ENCODE measurements at places on chromosomes 1 and 21.
A peak's percentile ranks its signal among the peaks of the same experiment; 100 is the strongest.

DNA sequence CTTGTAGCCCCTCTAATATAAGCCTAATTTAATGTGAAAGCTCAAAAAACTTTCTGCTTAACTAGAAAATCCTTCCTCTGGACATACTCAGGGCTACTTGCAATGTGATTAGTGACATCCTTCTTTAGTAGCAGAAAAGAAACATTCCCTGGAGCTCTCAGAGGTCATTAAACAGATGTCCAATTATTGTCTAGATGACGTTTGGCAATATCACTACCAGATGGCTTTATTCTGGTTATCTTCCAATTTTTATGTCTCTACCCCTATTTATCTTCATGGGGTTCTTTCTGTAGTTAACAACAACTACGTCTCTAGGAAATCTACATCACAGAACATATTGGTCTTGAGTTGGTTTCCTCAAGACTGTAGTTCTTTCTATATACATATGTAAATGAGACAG, 44.2 kb downstream of the CTH start:
- DNase-seq, result no peak

GRCh38 chr21:32481875-32482408, 69.4 kb downstream of the EVA1C start:
- no peak for DNase-seq

- no peak for DNase-seq
Measured at GRCh38 chr1:22815421-22816066, 104.9 kb downstream of the EPHB2 start.

DNA sequence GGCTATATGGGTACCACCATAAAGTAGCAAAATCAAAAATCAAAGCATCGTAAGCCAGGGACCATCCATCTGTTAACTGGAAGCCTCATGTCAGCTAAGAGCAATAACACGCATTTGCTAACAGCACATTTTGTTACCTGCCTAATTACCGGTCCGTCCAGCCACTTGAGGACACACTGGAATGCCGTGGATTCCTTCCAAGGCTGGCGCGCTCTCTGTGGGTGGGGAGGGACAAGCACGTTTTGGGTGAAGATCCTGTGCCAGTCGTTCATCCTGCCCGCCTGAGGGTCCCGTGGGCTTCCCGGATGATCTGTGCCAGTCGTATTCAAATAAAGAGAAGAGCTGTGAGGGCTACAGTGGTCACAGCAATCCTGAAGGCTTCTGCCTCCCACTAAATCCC, 6.2 kb downstream of the NPHP4 start:
- no peak for DNase-seq

GRCh38 chr21:14684071-14684470, 138.0 kb upstream of the SAMSN1 start:
- no peak for DNase-seq

GRCh38 chr1:21317035-21317689, 26.9 kb upstream of the ECE1 start:
- DNase-seq, result no peak

DNA sequence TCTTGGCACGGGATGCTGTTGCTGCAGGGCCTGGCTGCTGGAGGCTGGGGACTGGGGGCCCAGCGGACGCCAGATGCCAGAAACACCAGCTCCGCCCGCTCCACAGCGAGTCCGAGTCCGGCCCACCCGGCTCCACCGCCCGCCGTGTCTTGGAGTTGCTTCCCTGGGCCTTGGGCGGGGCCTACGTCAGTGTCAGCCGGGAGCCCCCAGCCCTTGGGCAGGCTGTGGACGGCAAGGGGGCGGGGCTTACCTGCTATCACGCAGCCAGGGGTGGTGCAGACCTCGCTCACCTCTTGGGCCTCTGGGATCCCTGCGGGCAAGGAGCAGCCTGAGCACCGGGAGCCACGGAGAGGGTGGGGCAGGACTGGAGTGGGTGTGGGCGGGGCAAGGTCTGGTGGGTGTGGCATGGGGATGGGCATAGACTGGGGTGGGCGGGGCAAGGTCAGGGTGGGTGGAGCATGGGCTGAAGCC, 21.8 kb downstream of the MMEL1 start:
- DNase-seq, result no peak

- DNase-seq, result no peak
Measured at GRCh38 chr1:31413405-31414001, 490 bp downstream of the SERINC2 start.

DNA sequence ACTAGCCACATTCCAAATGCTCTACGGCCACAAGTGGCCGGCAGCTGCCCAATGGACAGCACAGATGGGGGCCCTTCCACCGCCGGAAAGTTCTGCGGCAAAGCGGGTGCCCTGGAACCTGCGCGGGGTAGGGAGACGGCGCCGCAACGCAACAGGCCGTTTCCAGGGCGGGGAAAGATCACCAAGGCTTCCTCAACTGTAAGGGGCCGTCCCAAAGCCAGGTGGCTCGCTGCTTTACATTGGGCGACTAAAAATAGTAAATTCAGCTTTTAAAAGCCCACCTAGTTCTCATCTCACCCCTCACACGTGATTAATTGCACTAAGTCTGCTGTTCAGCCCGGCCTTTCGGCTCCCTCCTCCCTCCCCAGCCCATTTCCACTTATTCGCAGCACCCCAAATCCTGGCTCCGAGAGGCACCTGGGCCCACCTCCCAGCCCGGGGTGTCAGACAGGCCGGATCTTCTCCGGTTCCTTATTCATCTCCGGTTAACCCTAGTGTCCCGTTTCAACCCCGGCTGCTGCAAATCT, 643 bp downstream of the CFAP298 start:
- DNase-seq, result peak; percentile 53

DNA sequence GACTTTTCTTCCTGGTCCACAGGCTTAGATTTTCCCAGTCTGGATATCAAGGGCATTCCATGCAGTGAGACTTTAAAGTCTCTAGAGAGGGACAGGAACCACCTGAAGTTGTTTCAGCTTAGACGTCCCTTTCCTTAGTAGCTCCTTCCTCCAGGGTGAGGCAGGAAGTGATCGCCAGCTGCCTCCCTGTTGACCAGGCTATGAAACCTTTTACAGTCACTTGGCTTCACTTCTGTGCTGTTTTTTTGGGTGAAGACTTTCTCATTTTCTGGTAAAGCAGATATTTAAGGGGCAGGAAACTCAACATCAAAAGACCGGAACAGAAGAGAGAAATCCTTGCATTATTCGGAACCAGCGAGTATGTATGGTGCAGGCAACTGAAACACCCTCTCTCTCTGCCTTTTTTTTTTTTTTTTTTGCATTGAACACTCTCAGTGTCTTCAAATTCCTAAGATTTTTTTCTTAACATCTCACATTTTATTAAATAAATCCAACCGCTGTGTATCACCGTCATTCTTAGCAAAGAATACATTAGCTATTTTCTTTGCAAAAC, 234.6 kb upstream of the IRF2BP2 start:
- peak; percentile 21 for DNase-seq

DNA sequence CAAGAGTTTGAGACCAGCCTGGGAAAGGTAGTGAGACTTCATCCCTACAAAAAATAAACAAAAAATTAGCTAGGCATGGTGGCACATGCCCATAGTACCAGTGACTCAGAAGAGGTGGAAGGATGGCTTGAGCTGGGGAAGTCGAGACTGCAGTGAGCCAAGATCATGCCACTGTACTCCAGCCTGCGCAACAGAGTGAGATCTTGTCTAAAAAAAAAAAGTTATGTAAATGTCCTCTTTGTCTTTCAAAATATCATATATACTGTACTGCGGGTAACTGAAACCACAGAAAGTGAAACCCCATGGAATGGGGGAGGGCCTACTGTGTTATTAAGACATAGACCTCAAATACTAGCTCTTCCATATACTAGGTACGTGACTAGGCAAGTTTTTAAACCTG, 20.8 kb downstream of the ACADM start:
- DNase-seq, result no peak

DNA sequence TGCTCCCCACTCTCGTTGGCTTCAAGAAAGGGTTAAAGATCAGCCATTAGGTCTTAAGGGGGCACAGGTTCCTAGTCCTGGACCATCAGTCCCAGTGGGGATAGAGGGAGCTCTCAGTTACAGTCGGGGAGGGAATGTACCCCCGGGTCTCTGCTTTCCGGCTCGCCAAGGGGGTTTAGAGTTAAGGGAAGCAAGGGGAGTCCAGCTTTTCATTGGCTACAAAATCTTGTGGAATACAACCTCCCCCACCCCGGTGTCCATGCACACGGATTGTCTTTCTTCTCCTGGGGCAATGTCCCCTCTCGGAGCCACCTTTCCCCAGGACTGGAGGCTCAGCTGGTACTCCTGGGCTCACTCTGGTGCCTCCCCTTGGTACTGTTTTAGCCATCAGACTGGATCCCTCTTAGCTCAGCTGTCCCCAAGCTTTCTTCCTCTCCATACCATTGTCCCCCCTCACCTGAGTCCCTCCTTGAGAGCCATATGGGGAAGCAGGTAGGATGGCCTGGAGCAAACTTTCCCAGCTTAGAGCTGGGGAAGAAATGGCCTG, at the start of gene A3GALT2:
TSS of gene A3GALT2 (minus strand) at position 480 of the 547 bp plus-strand sequence. CDS start at position 480, 0 bp downstream.
- DNase-seq, result no peak

- no peak for DNase-seq
Measured at GRCh38 chr1:51097171-51097570, 4.9 kb upstream of the C1orf185 start.

DNA sequence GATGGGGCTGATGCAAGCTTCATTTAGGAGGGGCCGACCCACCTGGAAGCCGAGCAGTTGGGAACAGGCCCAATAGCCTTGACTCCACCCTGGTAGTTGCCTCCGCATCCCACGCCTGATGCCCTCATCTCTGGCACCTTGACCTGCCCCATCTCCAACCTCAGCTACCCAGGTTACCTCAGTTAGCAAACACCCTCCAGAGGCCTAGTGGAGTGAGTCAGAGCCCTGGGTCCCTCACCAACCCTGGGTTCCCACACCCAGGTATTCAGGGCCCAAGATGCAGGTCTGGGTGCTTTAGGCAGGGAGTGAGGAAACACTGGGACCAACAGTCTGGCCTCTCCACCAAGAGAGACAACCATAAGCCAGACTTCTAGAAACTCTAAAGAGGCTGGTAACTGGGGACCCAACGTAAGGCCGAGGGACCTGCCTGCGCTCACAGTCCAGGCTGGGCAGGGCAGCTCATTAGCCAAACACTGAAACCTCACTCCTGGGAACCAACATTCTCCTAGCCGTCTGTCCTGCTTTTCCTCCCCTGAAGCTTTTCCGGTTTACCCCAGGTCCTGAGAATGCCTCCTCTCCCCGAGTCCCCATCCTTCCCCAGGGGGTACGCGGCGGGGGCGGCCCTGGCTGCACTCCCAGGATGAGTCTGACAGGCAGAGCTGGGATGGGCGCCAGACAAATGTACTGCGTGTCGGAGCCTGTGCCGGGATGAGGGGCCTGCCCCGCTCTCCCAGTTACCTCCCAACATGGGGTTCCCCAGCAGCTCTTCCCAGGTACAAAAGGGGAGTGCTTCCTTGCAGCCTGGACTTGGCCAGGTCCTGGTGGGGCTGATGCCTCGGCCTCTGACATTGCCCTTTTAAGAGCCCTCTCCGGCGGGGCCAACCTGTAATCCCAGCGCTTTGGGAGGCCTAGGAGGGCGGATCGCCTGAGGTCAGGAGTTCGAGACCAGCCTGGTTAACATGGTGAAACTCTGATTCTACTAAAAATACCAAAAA, 8.9 kb upstream of the CELSR2 start:
- peak; percentile 29 for DNase-seq

GRCh38 chr1:27010226-27010994, 2.2 kb downstream of the TENT5B start:
- no peak for DNase-seq

- DNase-seq, result peak; percentile 11
Measured at GRCh38 chr1:16352842-16353535, 709 bp upstream of the FBXO42 start.

GRCh38 chr1:112957133-112957812, 1.3 kb upstream of the SLC16A1 start:
- peak; percentile 68 for DNase-seq

GRCh38 chr1:169090900-169091311, 15.6 kb upstream of the ATP1B1 start:
- no peak for DNase-seq

Measured in activated CD4-positive, alpha-beta T cell treated with anti-CD3 and anti-CD28 coated beads, Interleukin-2, amount 10 ng/mL, durations not matched to agents 7 days and 5 days (primary cell).